ENCODE measurements at places on chromosomes 6 and 20.

DNA sequence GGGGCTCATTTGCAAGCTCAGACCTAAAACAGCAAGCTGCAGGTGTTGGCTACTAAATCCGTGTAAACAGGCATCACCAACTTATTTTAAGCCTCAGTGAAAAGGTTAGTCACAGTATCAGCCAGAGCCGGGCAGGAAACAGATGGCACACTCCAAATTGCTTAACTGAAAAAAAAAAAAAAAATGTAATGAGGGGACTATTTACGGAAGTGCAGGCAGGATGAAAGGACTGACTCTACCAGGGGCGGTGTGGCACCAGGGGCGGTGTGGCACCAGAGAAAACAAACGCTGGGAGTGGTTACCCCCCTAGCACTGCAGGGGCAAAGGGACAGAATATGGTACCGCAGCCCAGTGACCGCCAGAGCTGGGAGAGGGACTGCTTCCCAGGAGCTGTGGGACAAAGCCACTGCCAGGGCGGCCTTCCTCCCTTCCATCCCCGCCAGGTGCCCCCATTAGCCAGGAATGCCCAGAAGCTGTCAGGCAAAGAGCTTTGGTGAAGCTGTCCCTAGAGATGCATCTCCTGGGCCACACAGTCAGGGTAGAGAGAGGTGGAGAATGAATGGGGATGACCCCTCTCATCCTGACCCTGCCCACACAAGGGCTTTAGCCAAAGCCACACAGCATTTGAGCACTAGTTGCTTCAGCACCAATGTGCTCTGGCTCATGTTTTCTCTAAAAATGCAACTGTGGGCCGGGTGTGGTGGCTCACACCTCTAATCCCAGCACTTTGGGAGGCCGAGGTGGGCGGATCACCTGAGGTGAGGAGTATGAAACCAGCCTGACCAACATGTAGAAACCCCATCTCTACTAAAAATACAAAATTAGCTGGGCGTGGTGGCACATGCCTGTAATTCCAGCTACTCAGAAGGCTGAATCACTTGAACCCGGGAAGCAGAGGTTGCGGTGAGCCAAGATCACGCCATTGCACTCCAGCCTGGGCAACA lies 39.6 kb upstream of the GFOD1 start:
- peak; percentile 72 for DNase-seq

DNA sequence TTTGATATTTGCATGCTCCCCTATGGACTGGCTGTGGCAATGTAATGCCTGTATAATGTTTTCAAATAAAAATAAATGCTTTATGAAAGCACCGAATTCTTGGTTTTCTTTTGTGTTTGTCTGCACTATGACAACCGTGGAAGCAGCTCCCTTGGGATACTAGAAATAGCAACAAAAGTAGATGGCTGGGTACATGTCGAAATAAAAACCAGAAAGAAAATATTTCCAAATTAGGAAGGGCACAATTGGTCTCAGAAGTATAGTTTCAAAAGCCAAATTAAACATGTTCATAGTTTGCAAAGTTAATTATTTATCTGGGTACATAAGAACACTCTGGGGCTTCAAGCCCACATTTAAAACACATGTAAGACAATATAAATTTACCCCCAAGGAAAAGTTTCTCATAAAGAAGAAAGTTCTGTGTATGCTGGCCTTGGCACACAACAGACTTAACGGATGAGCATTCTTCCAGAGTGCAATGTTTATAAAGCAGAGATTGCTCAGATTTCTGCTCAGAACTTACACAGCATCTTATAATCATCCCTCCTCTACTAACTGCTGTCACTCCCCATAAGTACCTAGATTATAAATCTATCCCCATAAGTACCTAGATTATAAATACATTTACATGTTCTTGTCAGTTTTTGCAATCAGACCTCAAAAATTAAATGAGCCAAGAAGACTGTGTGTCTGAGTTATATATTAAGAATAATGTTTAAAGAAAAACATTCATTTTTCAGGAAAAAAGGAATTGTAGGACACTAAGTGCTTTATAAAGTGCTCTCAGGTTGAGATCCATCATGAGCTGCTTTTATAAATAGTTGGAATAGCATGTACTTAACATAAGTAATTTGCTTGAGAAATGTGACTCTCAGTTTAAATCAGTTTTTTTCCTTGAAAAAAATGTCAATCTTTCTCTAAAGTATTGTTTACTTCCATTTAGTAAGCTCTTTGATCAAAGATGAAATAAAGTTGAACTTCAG lies 230.2 kb upstream of the PLN start:
- DNase-seq, result no peak

GRCh38 chr6:56814802-56815201 lies 140.1 kb upstream of the BEND6 start:
- DNase-seq, result no peak

DNA sequence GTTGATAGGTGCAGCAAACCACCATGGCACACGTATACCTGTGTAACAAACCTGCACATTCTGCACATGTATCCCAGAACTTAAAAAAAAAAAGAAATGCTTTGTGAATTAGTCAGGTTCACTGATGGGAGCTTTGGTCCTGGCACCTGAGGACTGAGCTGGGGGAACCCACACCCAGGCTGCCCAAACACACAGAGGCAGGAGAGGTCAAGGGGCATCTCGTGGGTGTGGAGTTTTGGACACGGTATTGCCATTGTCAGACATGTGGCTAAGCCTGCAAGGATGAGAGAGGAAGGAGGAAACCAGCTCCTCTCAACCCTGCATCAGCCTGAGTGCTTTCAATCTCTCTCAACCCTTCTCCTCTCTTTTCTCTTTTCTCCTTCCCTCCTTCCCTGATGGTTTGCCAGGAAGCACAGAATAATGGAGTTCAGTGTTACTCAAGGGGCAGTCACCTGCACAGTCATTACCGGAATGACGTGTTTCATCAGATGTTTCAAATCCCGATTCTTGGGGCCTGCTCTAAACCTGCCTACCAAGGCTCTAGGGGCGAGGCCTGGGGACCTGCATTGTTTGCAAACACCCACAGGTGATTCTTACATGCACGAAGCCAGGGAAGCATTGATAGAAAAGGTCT lies 89.9 kb upstream of the NEDD9 start:
- DNase-seq, result no peak

- no peak for DNase-seq
Observed at GRCh38 chr6:14281811-14282660, 164.5 kb downstream of the CD83 start.

DNA sequence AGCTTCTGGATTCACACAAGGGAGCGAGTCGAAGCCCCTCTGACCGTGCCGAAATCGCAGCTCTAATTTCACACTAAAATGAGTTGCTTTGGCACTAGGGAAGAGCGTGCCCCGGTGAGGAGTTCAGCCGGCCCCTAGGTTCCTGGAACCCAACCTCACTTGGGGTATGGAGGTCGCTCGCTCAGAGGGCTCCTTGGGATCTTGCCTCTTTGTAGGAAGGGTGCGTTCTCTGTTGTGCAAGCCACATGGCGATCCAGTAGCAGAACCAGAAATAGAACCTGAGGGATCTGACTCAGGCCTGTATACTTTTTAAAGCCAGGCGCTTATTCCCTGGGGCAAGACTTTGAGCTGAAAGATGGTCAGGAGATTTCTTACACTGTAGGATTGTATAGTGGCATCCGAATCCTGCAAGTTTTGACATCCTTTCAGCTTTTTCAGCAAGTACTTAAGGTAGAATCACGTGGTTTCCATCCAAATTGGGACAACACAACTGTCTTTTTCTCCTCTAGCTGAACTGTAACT lies 861 bp upstream of the RALGAPA2 start:
- no peak for DNase-seq

GRCh38 chr6:169976301-169977081 lies 225.1 kb downstream of the ERMARD start:
- peak; percentile 9 for DNase-seq

DNA sequence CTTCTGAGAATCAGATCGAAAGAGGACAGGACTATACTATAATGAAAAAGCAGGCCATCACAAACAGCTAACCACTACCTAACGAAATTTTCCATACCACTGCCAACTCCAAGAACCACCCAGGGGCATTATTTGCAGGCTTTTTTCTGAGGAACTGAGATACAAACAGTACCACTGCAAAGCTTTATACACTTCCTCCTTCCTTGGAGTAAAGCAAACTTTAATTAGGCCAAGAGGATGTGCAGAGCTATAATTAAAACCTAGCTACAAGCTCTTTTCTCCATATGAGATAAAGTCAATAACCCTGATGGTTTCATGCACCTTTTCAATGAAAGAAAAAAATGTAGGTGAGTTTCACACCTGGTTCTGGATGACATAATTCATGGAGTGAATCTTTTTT lies 68.5 kb downstream of the ELOVL5 start:
- DNase-seq, result no peak

- DNase-seq, result no peak
Observed at GRCh38 chr6:91080871-91081270, 494.0 kb upstream of the MAP3K7 start.

DNA sequence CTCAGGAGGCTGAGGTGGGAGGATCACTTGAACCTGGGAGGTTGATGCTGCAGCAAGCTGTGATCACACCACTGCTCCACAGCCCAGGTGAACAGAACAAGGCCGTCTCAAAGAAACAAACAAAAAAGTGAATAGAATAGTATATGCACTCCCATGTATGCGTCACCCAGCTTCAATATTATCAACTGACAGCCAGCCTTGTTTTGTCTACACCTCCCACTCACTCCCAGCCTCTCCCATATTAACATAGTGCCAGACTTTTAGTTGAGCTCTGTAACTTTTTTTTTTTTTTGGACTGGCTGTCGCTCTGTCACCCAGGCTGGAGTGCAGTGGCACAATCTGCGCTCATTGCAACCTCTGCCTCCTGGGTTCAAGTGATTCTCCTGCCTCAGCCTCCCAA lies 18.1 kb upstream of the ILRUN start:
- DNase-seq, result no peak

GRCh38 chr6:39090036-39090435 lies 24.9 kb downstream of the SAYSD1 start:
- no peak for DNase-seq

DNA sequence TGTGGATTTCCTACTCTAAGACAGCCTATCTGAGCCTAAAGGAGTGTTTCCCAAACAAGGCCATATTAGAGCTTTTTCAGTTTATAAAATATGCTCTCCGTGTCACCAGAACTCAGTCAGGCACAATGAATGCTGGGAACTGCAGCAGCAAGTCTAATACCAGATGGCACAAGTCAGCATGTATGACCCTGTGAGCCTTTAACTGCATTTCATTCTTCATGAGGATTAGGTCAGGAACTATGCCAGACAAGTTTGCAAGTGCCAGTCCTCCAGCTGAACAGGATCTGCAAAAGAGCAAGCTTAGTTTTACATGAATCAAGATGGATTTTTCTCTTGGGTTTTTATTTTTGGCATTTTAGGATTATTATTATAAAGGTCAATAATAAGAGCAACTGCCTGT lies 66.7 kb upstream of the SAMD5 start:
- DNase-seq, result no peak

GRCh38 chr6:133730881-133731280 lies 158.0 kb upstream of the TCF21 start:
- DNase-seq, result no peak

DNA sequence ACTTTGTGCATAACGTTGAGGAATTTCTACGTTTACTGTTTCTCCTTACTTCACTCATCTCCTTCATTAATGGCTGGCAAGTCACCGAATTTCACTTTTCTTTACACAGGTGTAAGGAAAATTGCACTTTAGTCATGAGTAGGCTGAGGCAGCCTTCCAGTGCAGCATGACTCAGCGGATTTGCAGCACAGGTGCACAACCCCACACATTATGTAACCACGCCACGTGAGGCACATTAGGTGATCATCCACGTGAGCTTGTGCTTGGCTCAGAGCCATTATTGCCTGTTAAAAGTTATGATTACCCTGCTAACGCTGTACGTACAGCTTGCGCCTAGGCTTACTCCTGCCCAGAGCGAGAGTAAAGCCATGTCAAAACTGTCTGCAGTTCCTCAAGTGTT lies 158.8 kb downstream of the NKAIN2 start:
- DNase-seq, result no peak

- DNase-seq, result no peak
Observed at GRCh38 chr20:732727-733126, 35.6 kb downstream of the SLC52A3 start.

GRCh38 chr6:46927066-46927465 lies 5.3 kb upstream of the ADGRF5 start:
- DNase-seq, result no peak

DNA sequence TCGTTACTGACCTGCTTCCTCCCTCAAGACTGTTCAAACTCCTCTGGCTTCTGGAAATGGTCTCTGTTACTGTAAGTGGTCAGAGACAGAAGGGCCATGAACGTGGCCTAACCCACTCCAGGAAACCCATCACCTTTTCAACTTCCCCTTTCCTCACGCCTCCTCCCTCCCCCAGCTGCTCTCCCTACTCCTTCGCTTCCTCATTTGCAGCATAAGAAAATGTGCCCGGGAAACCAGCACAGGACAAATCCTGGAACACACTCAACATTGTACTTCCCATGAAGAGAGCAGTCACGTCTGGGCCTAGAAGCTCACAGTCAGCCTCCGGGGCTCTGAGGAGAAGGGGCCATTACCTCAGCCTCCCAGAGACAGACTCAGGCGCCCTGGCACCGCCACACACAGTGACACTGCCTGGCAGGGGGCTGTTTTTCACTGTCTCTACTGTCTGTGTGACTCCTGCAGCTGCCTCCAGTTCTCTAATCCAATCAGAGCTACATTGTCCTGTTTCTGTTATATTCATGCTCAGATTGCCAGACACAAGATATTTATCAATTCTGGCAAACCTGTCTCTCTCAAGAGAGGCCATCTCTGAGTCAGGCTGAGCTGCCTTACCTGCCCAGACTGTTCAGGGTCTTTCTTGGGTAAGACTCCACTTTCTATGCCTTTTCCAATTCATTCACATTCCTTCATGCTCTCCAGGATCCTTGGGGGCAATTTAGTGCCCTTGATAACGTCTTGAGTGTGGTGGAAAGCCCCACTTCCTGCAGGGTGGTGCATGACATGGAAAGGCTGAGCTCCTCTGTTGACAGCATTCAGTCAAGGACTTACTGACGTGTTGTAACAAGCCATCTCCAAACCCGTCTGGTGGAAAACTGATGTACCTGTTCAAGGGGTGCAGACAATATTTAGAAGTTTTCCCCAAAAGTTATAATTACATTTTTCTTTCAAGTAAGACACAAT lies 242.2 kb downstream of the HIVEP2 start:
- peak; percentile 57 for DNase-seq

DNA sequence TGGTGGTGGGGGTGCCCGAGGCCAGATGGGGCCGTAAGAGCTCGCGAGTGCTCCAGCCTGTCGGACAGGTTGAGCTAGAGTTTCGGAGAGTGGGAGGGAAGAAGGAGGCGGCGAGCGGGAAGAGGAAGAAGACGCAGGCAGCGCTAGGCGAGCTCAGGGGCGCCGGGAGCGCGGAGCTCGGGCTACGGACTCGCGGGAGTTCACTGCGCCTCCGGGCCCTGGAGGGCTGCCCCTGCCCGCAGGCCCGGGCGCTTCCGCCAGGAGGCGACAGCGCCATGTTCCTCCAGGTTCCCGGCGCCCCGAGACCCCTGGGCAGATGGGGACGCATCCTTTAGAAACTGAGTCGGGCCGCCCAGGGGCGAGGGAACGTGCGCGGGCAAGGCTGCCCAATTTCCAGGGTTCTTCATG lies 984 bp downstream of the TFAP2C start:
- no peak for DNase-seq

GRCh38 chr6:47932575-47932974 lies 150.7 kb downstream of the OPN5 start:
- no peak for DNase-seq

DNA sequence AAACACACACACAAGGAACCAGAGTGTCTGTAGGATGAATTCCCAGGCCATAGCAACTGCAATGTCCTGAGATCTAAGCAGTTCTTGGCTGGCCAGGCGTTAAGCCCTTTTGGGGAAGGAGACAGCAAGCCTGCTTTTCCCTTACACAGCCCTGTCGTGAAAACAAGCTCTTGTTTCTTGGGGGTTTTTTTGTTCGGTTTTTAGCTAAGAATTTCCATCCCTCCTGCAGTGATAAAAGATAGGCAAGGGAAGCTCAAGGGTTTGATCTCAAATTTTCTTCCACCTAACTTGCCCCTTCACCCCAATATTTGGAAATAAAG lies 1.5 kb downstream of the TNFRSF21 start:
- DNase-seq, result no peak

Data from CD4-positive, alpha-beta T cell treated with Interleukin-15 for 1 hour (primary cell).